ENCODE measurements at places on chromosomes 4 and X.

DNA sequence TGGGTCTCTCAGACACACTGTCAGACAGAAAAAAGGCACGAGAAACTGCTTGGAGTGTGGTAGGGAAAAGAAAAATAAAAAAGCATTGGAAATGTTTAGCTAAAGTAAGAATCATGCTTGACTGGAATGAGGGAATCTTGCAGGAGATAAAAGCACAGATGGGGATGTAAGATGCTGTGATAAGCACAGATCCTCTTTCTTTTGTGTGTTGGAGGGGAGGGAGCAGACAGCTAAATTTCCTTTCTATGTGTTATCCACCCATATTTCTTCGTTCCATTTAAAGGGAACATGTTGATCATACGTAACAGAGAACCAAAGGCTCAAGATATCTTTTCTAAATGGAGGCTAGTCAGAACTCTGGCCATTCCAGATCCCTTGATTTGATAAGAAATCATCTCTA is 614.0 kb upstream of the LCORL start:
- DNase-seq = no peak

DNA sequence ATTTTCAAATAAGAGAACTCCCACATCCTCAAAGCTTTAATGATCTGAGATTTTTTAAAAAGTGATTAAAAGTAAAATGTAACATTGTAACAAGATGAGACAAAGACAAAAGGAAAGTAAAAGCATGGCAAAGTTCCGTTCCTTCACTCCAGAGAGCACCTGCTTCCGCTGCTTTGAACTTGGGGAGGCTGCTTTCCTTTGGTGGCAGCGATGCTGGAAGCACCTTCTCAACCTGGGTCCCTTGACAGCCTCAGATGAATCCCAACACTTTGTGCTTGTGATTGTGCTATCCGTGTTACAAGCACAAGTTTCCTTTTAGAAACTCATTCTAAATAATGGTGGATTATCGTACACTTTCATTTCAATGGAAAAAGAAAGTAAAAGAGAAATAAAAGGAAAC is 59.7 kb downstream of the HADH start:
- DNase-seq = no peak

- DNase-seq = no peak
These were observed 119.8 kb upstream of the TSPAN5 start for GRCh38 chr4:98778206-98778605.

DNA sequence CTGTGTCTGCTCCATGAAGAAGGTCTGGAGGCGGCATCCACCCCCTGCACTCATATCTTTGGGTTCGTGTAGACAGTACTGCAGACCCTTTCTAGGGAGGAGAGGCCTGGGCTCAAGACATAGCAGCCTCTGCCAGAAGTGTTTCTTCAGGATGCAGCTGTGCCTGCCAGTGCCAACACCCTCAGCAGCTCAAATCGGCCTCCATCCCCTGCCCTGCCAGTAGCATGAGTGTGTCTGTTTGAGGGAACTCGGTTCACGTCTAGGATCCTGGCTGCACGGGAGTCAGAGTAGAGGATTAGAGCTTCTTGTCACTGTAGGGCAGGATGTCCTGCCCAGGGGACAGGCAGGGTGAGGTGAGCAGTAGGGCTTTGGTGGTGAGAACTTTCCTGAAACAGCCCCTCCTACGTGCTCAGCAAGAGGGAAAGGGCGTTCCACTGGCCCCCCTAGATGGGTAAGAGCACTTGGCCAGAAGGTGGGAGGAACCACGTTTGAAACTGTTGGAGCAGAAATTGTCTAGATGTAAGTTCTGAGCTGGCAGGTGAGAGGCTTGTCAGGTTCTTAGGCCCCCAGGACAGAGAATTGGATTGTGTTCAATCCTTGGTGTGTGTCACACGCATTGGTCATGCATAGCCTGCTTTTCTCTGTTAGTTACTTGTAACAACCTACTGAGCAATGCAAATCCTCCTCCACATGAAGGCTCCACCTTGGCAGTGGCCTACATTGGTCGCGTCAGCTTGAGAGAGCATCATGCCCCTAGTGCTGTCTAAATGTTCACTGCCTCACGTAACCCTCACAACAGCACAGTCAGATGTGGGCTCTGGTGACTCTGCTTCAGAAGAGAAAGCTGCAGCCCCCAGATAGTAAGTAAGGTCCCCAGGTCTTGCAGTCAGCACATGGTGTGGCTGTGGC is 25.8 kb upstream of the FAM193A start:
- DNase-seq = no peak

DNA sequence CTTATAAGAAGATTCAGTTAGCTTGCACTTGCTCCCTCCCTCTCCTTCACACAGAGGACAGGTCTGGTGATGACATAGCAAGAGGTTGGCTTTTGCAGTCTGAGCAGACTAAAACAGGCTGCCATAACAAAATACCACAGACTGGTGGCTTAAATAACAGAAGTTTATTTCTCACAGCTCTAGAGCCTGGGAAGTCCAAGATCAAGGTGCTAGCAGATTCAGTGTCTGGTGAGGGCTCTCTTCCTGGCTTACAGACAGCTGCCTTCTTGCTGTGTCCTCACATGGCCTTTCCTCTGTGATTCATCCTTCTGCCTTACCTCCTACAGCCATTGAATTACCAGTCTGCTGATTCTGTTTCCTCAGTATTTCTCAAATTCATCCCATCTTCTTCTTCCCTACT is 13.1 kb downstream of the RP2 start:
- DNase-seq = no peak

- no peak for DNase-seq
These were observed 157.6 kb downstream of the SH3KBP1 start for GRCh38 chrX:19729761-19730160.

- no peak for DNase-seq
These were observed 38.5 kb upstream of the YTHDC1 start for GRCh38 chr4:68388347-68388865.

DNA sequence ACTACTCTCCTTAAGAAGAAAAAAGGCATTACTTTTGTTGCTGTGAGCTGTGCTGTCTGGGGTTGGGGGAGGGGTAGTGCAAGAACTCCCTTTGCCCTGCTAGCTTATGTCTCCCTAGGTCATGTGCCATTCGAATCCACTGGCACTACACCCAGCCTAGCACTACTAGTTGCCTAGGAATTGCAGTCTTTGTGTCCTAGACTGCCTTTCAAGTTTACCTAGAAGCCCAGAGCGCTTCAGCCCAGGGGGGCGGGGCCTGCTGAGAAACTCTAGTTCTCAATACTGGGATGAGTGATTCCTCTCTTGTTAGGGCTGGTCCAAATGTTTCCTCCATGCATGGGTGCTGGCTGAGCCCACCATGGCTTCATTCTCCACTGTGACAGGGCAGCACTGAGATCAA is 1011.5 kb downstream of the PCDH19 start:
- no peak for DNase-seq

- DNase-seq = peak; percentile 90
These were observed at the start of gene SNX25 for GRCh38 chr4:185209031-185209851. Gene SNX25, plus strand, starts transcription at chr4:185209598. Its CDS starts 229 bp downstream, at chr4:185209827.

GRCh38 chrX:47574547-47575301 is 7.5 kb upstream of the TIMP1 start:
- DNase-seq = peak; percentile 49

DNA sequence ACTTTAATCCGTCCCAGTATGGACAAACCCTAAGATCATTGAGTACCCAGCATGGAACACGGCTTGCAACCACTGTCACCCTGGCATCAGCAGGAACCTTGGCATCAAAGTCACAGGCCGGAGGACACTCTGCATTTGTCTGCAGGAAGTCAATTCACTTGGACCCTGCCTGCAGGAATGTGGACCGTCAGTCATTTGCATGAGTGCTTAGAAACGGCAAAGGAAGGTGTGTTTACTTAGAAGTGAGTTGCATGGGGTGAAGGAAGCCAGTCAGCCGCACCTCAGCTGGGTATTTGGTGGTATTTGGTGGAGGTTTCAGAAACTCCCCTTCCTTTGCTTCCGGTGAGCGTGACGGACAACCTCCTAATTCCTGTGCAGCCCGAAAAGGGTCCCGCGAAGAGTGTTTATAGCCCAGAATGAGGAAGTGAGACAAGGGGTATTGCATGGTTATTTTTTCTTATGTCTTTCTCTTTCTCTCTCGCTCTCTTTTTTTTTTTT is 15.5 kb downstream of the P2RY8 start:
- DNase-seq = no peak

- no peak for DNase-seq
These were observed 1149.7 kb downstream of the STPG2 start for GRCh38 chr4:96993560-96993959.

GRCh38 chr4:31086756-31087330 is 366.7 kb downstream of the PCDH7 start:
- no peak for DNase-seq

- DNase-seq = no peak
These were observed 35.9 kb downstream of the GPM6B start for GRCh38 chrX:13780868-13781427.

DNA sequence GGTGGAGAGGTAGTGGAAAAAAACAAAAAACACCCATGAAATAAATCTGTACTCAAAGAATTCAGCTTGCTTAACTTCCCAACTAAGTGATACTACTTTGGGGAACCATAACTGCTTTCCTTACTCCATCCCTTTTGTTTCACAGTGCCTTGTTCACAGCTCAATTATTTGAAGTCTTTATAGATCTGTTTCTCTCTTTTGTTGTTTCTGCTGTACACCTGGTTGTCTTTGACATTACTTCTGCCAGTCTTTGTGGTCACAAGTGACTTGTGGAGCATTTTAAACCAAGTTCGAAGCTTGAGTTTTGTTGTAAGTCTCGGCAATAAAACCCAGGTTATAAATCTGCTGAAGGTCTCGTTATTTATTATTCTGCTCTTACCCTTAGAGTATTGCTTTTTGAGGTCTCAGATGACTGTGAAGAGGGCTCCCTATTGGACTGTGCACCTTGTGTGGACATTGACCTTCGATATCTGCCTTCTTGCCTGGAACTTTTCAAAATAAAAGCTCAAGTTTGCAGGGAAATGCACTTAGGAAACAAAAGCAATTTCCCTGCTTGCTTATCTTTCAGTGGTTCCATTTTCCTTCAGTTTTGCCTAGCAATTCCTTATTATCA is 59.8 kb downstream of the ANK2 start:
- no peak for DNase-seq

- DNase-seq = peak; percentile 90
These were observed 14.4 kb upstream of the RAB40A start for GRCh38 chrX:103533511-103534216.

DNA sequence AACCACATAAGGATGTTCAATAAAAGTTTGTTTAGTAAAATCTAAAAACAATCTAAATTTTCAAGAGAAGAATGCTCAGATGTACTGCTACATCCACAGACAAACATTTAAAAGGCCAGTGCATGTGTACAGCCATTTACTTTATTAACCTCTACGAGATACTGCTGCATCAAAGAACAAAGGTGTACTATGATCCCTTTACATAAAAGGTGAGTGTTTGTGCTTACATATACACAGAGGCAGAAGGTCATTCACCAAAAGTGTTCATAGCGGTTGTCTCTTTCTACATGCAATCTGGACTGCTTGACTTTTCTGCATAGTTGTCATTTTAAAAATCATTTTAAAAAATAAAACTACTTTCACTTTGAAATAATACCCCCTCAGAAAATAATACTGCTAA is 81.7 kb downstream of the AFAP1 start:
- no peak for DNase-seq

- no peak for DNase-seq
These were observed 4.1 kb downstream of the ARMCX2 start for GRCh38 chrX:101655534-101655933.

DNA sequence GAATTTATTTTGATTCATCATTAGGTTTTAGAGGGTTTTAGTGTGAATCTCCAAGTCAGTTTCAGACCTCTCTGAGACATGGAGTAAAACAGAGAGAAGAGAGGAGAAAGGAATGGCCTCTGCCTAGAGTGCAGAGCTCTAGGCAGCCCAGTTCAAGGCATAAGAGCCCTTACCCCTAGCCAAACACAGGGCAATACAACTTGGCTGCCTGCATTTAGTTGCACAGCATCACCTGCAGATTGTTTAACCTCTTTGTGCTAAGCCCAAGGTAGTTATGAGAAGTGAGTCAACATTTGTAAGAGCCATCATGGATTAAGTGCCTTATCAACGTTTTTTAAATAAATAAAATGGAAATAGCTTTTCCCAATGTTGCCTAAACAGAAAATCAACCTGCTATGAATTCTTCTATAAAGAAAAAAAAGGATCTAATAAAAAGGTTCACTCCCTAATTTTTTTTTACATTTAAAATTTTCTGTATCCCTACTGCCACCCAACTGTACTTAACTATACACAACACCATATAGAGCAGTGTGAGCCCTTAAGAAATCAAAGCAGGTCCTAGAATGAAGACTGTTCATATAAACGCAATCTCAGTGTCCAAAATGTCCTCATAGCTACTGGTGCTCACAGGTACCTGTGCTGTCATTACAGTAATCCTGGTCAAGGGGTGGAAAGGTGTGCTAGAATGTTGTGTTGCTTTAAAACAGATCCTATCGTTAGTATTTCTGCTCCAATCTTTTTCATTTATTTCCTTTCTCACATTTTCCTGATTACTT is 36.0 kb downstream of the PF4 start:
- DNase-seq = no peak

DNA sequence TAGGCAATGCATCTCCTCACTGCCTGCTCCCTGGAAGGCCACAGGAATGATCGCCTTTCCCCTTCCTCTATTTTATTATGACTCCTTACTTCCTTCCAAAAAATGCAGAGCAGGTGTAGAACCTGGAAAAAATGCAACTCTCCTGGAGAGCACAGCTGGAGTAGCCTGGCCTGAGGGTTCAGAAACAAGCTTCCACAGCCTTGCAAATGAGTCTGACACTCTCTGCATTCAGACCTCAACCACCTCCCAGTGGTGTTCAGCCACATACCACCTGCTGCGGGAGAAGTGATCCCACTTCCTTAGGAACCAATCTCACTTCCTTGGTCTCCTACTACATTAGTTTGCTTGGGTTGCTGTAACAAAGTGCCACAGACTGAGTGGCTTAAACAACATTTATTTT is 368.1 kb upstream of the NOCT start:
- no peak for DNase-seq

- DNase-seq = no peak
These were observed 28.5 kb upstream of the MAGEE1 start for GRCh38 chrX:76398970-76399369.

DNA sequence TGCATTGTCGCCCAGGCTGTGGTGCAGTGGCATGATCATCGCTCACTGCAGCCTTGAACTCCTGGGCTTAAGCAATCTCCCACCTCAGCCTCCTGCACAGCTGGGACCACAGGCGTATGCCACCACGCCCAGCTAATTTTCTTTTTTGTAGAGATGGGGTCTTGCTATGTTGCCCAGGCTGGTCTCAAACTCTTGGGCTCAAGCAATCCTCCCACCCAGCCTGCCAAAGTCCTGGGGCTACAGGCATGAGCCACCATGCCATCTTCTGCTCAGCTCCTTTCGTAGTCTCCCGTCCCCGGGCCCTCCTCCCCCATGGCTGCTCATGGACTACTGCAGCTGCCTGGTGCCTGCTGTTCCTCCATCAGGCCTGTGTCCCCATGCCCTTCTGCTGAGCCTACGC is 58.1 kb downstream of the TAPT1 start:
- DNase-seq = no peak

DNA sequence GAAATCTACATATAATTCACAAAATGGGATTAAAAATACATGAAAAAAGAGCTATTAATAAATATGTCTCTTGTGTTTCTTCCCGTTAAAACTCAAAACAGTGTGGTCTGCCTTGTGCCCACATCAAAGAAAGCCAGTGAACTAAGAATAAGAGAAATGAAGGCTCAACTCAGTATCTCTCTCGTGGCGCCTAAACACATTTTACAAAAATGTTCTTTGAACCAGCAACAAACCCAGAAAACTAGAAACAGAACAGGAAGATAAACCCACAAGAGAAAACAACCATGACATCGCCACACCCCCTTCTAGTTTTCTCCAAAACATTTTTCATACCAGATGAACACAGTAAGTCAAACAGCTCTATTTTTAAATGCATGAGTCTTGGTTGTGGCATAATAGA is 130.1 kb downstream of the DCHS2 start:
- DNase-seq = no peak

- no peak for DNase-seq
These were observed 101.8 kb downstream of the SH3KBP1 start for GRCh38 chrX:19785647-19786046.
